ENCODE measurements at places on chromosomes 3 and 15.

- no peak for DNase-seq
These were observed 668 bp downstream of the MRAS start for GRCh38 chr3:138348754-138349739.

- DNase-seq, result no peak
These were observed 387.6 kb upstream of the CBLB start for GRCh38 chr3:106256249-106256957.

DNA sequence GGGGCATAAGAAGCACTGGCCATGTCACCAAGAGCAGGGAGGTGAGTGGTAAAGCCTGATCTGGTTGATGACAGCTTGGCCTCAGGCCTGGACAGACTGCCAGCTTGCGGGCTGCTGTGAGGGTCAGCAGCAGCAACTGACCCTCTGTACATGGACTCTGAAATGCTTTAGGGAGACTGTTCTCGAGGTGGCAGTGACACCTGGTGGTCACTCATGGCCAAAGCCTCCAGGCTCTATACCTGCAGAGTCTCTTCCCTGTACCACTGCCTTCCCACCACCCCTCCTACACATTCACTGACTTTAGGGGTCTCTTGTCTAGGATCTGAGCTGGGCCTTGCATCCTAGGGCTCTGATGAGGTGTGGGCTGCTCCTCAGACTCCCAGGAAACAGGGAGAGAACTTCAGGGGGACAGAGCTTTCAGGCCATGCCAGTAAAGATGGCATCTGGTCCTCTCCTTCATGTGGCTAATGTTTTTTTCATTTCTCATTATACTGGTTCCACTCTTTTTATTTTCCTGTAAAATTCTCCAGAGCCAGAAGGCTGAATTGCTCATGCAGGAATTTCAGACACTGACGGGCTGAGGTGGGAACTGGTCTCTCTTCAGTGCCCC lies 17.2 kb upstream of the TIMP4 start:
- DNase-seq, result no peak

- no peak for DNase-seq
These were observed 551.7 kb upstream of the CFAP20DC start for GRCh38 chr3:59601486-59601885.

GRCh38 chr15:55700876-55701275 lies 42.1 kb downstream of the PRTG start:
- DNase-seq, result no peak

DNA sequence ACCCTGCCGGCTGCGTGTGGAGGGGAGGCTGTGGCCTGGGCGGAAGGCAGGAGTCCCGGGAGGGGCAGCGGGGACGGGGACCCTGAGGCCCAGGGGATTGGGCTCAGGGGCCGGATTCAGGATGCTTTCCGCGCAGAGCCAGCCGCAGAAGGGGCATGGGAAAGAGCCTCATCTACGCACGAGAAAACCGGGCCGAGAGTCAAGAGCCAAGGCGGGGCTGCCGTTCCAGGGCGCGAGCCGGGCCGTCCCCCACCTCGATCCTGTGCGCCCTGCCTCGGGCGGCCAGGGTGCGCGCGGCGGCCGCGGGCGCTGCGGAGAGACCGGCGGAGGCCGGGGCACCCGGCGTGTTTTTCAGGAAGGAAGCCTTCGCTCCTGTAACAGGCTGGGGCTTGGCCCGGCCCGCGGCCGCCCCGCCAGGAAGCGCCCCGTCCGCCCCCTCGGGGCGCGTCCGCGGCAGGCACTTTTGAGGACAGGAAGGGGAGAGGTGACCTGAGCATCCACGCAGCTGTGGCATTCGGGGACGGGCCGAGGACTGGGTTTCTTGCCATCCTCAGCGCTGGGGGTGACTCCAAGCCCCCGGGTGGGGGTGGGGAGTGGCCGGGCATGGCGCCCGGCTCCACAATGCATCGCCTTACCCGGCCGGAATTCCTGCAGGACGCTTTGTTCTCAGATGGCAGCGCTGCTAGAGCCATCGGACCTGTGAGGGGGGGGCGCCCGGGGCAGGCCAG lies 62.3 kb upstream of the GATA2 start:
- DNase-seq, result no peak

GRCh38 chr3:178672275-178672674 lies 136.0 kb downstream of the KCNMB2 start:
- DNase-seq, result no peak

DNA sequence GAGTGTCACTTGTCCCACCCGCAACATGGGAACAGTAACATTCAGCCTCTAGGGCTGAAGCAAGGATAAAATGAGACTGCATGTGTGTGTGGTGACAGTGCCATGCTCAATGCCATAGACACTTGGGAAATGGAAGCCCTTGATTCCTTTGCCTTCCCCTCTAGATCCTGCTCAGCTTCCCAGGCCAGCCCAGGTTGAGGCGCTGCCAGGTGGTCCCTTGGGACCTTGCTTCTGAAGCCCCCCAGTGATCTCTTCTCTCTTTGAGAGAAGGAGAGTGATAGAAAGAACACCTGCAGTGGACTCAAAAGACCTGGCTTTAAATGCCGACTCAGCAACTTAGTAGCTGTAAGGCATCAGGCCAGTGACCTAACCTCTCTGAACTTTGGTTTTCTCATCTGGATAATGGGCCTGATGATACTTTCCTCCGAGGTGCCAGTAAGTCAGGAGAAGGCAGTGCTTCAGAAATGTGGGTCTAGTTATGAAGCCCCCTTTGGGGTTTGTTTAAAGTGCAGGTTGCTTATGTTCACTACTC lies 144.5 kb downstream of the RPLP1 start:
- no peak for DNase-seq

- DNase-seq, result peak; percentile 43
These were observed 777 bp downstream of the GPR160 start for GRCh38 chr3:170038434-170039110.

- no peak for DNase-seq
These were observed 174.5 kb downstream of the CACNA1D start for GRCh38 chr3:53668872-53669271.

GRCh38 chr3:134236505-134237170 lies 14.0 kb downstream of the RYK start:
- DNase-seq, result no peak

DNA sequence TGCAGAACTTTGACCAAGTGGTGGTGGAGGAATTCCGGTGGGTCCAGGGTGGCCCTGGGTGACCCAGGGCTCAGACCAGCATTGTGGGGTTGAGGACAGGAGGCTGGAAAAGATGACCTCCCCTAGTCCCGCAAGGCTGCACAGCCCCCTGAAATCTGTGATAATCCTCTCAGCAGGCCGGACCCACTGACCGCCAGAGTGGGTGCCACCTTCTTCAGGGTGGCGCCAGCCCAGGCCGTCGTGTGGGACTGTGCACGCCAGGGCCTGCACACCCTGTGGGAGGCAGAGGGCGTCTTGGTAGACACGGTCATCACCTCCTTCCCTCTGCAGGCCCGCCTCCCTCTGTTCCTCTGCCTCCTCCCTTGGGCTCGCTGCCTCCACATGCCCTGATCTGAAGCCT lies 137.7 kb downstream of the TBC1D2B start:
- no peak for DNase-seq

DNA sequence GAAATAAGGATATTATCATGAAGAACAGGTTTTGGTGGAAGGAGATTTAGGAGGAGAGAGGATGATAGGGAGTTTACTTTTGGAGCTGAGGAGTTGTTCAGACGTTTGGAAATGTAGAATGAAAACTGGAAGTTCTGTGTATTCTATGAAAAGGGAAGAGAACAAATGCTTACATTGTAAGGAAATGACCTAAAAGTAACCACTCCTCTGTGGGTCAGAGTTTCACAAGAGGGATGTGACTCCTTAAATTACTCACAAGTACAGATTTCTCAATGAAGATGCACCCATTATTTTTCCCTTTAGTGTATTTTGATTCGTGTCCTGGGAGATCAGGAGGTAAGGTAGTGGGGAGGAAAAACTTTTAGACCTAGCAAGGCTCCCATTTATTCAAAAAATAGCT lies 4.0 kb downstream of the RNF13 start:
- no peak for DNase-seq

DNA sequence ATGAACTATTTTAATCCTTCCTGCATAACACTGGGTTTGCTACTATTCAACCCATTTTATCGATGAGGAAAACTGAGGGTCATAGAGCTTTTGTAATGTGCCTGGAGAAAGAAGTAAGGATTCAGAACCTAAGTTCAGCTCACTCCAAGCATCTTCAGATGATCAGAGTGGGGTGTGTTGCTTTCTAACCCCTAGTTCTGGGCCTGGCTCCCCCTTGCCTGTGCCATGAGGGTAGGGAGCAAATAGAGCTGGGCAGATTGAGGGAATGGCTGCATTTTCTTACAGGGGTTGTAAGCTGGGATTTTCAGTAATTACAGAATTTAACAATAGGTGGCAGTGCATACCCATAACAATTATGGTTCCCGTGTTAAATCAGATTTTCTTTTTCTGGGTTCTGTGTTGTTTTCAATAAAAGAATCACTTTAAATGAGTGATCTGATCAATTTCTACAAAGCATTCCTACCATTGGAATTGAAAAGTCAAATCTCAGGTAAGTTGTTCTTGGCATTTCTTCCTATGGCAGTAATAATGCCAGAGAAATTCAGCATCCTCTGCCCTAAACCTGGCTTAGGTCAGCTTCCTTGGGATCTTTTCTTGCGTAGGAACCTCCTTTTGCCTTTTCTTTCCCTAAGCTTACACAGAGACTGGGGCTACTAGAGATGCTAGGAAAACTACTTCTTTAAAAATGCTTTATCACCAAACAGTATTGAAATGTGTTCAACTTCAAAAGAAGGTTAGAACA lies 103.8 kb upstream of the IL12A start:
- DNase-seq, result peak; percentile 52

DNA sequence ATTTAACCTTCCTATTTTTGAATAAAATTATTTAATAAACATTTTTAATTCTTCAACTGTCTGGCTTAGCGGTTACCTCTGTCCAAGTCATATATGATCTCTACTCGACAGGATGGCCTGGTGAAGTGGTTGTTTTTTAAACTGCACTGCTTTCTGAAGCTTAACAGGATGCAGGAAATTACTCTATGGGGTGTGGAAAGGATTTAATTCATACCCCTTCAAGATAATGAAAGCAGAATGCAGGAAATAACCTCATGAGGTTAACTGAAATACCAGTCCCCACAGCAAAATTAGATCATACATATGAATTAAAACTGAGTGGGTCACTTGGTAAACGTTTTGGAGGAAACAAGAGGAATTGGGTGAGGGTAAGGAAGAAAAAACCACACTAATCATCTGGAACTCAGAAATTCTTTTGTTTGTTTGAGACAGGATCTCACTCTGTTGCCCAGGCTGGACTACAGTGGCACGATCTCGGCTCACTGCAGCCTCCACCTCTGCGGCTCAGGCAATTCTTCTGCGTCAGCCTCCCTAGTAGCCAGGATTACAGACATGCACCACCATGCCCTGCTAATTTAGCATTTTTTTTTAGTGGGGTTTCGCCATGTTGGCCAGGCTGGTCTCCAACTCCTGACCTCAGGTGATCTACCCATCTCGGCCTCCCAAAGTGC lies 50.1 kb downstream of the LYSMD4 start:
- no peak for DNase-seq

- DNase-seq, result no peak
These were observed 725.9 kb downstream of the TUSC7 start for GRCh38 chr3:117435506-117435905.

- DNase-seq, result no peak
These were observed 23.9 kb downstream of the EIF1B start for GRCh38 chr3:40333416-40333815.

DNA sequence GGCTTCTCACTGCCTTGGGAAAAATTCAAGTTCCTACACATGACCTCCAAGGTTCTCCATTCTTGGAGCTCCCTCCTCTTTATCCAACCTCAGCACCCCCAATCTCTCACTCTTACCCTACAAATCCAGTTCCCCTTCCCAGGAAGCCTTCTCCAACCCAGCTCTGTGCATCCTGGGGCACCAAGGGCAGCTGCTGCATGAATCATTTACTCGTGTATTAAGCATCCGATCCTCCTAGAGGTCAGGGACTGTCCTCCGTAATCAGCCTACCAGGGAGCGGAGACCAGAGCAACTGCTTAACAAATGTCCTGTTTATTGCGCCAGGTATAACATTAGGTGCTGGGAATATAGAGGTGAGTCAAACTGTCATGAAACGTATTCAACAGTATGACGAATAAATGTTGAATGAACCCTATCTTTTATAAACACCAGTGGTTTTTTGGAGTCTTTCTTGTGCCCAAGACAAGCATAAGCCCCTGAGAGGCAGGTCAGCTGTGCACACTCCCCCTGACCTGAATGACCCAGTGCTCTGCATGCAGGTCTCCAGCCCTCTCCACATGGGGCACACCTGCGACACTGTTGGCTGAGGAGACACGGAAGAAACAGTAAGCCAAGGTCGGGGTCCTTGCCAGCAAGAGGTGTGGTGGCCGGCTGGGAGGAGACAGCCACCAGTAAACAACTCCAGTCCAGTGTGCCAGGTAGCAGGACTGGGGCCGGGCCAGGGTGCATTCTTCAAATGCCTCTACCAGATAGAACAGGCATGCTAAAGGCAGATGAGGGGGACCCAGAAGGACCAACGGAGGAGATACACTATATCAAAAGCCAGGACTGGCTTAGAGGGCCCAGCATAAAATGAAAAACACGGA lies 27.6 kb downstream of the ANP32A start:
- no peak for DNase-seq

DNA sequence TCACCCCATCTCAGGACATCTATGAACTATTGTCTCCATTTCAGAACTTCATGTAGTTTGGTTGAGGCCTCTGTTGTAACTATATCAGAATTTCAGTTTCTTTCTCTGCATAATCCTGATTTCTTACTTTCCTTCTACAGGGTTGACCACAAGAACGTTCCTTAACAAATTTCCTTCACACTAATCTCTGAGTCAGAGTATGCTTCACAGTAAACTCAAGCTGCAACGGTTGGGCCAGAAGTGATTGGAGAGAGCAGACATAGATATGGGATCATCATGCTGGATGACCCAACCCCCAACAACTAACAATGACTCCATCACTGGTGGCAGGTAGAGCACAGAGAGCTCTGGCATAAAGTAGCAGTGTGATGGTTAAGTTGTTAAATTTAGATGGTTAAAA lies 128.8 kb upstream of the OSTN start:
- no peak for DNase-seq

DNA sequence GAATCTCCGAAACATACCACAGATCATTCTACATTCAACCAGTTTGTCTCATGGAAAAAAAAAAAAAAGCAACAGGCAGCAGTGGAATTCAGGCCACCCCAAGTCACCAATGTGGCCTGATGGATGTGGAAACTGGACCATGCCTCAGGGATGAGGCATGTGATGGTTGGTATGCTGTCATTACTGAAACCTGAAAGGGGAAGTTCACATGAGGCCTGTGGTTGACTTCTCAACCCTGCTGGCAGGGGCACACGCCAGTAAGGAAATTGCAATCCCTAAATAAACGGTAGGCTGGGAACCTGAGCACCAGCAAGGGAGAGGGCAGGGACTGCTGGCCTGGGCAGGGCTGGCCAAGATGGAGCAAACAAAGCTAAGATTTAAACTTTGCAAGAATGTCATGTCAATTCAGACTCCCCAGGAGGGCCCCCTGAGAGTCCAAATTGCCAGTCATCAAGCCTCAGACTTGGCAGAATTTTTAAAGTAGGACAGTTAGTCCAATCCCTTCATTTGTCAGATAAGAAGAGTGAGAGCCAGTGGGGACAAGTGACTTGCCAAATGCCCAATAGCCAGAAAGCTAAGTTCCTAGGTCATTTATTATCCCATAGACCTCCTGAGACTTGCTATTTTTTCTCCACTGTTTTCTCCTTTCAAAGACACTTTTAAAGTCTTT lies 310.4 kb downstream of the ERC2 start:
- no peak for DNase-seq

- no peak for DNase-seq
These were observed 73.7 kb upstream of the SLCO2A1 start for GRCh38 chr3:134103470-134103869.
